ENCODE measurements at places on chromosomes 2 and 18.

- peak; percentile 73 for DNase-seq
Observed at GRCh38 chr2:33521791-33522281, 45.4 kb downstream of the RASGRP3 start.

DNA sequence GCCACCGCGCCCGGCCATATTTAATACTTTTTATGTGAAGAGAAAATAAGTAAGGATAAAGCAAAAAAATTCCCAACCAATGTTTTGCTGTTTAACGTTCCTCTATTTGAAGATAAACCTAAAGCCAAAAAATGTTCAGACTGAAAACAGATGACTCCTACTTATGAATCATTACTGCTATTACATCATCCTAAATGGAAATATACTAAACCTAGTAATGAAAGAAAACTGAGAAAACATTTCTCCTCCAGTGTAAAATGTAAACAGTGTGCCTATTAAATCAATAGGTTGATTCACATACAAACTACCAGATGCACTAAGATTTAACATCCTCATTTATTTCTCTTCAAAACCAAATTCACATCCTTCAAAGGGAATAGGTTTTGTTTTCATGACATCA is 43.5 kb downstream of the CWC22 start:
- no peak for DNase-seq

GRCh38 chr18:65423776-65424175 is 327.0 kb upstream of the CDH7 start:
- DNase-seq, result no peak

- peak; percentile 75 for DNase-seq
Observed at GRCh38 chr2:43221124-43221762, 5.2 kb downstream of the ZFP36L2 start.

- DNase-seq, result no peak
Observed at GRCh38 chr2:28678175-28678855, 73.3 kb upstream of the PPP1CB start.

DNA sequence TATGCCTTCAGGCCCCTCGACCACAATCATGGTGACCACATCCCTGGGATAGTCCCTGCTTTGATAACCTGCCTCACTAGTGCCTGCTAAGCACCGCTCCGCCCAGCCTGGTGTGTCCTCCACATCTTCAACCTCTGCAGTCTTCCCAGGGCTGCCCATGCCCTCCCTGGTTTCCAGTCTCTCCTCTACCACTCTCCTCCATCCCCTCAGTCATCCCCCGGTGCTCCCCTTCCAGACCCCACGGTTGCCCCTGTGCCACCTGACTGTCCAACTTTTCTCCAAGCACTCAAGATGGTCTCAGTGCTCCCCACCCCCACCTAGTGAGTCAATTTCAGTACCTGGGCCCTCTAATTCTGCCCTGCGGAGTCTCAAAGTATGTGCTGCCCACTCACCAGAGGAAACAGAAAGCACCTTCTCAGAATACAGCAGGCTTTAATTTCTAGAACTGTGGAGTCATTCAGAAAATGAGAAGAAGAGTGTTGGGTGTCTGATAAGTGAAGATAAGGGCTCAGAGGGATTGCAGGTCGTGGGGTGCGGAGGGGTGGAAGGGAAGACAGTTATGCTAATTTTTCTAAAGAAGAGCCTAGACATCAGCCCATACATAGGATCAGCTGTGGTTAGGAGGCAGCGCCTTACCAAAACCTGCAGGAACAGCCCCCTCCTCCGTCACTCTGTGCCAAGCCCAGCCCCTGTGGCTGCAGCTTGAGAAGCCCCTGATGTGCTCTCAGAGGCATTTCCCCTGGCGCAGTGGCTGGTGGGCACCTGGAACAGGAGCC is 53.6 kb upstream of the CAB39 start:
- no peak for DNase-seq

DNA sequence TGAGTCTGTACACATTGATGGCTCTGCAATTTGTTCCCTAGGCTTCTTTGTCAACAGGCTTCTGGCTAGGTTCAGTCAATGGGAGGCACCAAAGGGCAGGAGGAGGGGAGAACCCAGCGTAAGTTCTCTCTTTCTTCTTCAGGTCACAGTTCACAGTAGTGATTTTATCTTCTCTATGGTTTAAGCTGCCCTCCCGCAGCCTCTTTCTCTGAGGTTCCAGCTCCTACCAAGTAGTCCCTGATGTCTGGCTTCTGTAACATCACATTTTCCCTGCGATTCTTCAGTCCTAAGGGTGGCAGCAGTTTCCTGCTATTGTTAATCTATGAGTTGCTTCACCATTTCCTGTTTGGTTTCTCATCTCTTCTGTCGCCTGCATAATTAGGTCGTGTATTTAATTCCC is 107.4 kb downstream of the CPO start:
- DNase-seq, result no peak

DNA sequence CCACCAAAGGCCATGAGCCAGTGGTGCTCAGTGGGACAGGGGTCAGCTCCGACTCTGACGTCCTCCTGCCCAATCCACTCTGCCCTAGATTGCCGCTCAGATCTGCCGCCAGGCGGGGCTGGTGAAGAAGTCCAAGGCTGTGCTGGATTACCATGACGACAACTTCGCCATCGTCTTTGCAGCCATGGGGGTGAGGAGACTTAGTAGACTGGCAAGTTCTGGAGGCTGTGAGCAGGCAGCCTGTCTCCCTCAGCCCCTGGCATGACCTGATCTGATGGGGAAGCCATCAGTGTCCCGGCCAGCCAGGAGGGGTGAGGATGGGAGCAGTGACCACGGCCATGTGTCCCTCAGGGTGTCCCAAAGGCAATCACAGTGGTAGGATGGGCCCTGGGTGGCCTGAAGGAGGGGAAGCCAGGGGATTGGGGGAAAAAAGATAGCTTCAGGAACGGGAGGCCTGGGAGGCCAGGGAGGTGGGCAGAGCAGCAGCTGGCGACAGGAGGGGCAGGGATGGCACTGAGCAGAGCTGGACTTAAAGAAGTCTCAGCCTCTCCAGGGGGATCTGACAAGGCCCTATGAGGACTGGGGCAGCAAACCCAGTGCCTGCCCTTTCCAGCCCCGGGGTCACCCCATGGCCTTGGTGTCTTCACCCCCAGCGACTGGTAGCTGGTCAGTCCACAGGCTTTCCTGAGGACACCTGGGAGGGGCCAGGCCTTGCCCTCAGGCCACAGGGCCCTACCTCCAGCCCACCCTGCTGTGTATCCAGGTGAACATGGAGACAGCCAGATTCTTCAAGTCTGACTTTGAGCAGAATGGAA is 17.4 kb upstream of the ANKRD53 start:
- no peak for DNase-seq

GRCh38 chr18:29096079-29096770 is 919.3 kb upstream of the CDH2 start:
- DNase-seq, result no peak

DNA sequence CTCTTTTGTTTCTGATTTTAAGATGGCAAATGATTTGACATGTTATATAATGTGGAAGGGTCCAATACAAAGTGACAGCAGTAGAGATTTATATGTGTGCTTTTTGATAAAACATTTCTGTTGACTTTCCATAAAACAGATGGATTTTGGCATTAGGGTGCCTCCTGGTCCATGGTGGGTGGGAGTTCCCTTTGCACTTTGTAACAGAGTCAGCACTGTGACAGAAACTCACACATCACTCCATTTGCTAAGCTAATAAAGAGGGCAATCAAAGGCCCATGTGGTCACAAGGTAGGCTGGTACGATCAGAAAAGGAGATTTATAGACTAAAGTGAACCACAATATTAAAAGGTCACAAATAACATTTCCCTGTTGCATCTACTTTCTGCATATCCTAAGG is 93.3 kb upstream of the NT5C1B start:
- DNase-seq, result no peak

GRCh38 chr2:207064128-207064690 is 101.5 kb downstream of the KLF7 start:
- DNase-seq, result no peak

DNA sequence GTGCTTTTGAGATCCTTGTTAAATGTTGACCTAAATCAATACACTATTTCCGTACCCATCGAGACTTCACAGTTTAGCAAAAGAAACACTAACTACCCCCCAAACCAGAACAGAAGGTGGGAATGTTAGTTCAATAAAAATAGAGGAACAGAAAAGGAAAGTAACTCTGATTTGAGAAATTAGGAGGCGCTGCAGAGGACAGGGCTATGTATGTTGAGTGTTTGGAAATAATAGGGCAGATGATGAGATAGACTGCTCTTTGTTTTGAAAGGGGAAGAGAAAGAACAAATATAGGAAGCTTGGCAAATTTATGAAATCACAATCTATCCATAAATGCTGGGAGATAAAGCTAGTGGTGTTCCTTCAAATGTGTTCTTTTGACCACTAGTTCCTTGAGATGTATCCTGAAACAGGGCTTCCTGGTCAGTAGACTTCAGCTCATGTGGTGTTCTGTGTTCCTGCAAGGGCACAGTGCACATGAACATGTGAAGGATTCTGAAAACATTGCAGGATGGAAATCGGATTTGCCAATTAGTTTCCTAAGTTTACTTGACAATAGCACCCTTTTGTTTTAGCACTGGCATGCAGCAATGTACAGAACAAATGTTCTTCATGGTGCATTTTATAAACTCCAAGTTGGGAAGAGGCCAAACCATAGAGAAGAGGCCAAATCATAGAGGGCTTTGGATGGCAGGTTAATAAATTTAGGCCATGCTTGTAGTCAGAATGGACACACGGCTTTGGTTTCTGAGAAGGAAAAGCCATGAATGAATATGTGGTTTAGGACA is 39.8 kb downstream of the RHBDD1 start:
- no peak for DNase-seq

- no peak for DNase-seq
Observed at GRCh38 chr18:37548679-37549289, 16.8 kb downstream of the CELF4 start.

DNA sequence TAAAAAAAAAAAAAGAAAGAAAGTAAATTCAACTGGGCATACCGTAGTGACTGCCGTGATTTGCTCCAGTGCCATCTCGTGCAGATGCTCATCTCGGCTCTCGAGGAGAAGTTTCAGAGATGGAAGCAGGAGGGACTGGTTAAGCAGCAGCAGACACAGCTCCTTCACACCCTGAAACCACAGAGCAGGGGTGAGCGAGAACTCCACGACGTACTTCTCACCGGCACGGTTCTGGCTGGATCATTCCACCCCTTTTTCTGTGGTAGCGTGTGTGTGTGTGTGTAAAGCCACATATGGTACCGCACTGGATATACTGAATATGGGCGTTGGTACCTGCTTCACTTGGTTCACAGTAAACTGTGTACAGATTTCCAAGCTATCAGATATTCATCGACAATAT is 382.2 kb downstream of the NBAS start:
- no peak for DNase-seq

DNA sequence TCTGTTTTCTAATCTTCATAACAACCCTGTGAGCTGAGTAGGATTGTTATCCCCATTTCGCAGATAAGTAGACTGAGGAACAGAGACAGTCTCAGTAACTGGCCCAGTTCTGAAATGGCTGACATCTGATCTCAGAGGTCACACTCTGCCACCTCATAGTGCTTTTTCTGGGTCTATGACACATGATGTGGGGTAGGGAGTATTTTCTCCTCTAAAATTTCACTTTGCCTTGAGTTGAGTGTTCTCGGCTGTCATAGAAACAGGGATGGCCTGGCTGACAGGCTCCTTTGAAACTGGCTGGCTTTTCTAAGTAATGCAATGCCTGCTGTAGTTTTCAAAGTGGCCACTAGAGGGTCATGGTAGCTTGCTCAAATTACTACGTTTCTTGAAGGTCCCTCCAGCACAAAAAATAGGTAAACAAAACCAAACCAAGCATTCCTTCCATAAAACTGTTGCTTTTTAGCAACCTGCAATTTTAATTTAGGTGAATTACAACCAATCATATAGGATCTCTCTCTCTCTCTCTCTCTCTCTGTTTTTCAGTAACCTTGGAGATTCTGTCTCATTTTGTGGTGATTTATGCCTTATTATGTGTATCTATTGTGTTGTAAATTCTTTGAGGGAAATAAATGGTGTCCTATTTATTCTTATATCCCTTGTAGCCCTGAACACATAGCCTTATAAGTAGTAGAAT is 84.2 kb upstream of the TTN start:
- DNase-seq, result peak; percentile 69

GRCh38 chr2:196286821-196287220 is 115.4 kb upstream of the STK17B start:
- no peak for DNase-seq

DNA sequence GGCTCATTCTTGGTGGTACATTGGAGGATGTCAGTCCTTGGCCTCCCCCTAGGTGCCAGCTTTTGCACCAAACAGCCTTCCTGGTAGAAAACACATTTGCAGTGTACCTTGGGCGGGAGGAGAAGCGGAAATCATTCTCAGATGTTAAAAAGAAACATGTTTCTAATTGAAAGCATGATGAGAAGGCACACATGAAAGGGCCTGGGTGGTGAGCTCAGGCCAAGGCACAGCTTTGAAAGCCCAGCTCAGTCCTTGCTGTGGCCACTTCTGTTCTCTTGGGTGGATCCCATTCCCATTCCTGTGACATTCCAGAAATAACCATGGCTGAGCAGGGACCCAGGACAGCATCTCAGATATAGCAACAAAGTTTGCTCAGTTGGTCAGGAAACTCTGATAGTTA is 71.5 kb downstream of the LTBP1 start:
- DNase-seq, result no peak

GRCh38 chr2:9831670-9832069 is 11.6 kb upstream of the TAF1B start:
- DNase-seq, result no peak

DNA sequence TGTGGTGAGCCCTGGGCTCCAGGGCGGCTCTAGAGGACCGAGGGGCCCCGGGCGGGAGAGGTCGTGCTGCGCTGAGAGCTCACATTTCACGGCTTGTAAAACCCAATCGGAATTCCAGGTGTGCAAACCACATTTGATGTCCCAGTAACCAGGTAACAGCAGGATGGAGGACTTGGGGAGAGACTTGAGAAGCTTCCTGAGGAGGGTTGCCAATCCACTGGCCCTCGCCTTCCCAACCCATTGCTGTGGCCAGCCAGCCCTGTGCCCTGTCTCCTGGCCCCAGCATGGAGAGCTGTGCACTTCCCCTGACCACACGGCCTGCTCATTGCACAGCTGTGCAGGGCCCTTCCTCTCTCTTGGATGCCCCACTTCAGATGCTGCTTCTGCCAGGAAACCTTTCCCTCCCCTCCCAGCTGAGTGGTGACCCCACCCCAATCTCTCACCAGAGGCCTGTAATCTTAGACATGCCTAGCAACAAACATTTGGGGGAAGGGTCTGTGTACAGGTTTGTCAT is 39.6 kb downstream of the ASB1 start:
- DNase-seq, result no peak

- DNase-seq, result no peak
Observed at GRCh38 chr2:143675021-143675420, 545.8 kb downstream of the ARHGAP15 start.

DNA sequence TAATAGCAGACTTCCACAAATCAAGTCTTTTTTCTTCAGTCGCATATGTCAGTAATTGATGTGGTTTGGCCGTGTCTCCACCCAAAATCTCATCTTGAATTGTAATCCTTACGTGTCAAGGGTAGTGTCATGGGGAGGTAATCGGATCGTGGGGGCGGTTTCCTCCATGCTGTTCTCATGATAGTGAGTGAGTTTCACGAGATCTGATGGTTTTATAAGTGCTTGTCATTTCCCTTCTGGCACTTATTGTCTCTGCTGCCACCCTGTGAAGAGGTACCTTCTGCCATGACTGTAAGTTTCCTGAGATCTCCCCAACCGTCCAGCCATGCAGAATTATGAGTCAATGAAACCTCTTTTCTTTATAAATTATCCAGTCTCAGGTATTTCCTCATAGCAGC is 478.8 kb downstream of the PTPRM start:
- no peak for DNase-seq
